Activated CD4-positive, alpha-beta T cell treated with anti-CD3 and anti-CD28 coated beads, Interleukin-2, amount 50 U/mL, for 1 hour (primary cell): ENCODE measurements at places on chromosomes 3 and 15.

DNA sequence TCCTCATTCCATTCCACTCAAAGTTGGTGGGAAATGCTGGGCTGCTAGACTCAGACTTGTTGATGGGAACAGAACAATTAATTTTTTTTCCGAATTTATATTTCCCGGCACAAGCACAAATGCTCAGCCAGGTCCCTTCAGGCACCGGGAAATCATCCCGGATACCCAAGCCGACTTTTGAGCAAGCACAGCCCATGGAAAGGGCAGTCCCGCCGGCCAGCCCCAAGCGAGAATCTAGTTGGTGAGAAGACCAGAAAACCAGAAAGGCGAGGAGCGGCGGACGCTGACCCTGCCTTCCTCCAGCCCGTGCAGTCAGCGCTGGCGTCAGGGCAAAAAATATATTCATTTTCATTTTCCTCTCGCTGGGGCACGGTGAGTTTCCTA, 763 bp upstream of the ZIC4 start:
- no peak for DNase-seq

GRCh38 chr3:63872135-63872924, 8.7 kb downstream of the ATXN7 start:
- DNase-seq = no peak

GRCh38 chr3:5766848-5767247, 579.3 kb downstream of the EDEM1 start:
- DNase-seq = no peak

- peak; percentile 41 for DNase-seq
Observed at GRCh38 chr3:172106989-172107388, 67.6 kb downstream of the FNDC3B start.

DNA sequence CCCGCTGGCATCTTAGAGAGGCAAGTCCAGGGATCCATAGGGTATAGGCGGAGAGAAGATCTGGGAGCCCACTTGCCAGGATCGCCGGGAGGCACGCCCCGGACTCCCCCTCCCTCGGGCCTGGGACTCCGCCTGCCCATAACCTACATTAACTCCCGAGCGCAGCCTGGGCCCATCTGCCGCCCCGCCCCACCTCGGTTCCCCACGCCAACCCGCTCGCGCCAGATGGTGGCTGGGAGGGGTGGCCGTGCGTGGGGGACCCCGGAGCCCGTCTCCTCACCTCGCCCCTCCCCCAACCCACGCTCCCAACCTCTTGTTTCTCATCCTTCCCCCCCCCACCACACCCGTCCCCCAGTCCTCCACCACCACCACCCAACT, 1.7 kb upstream of the DLL4 start:
- DNase-seq = no peak

- DNase-seq = no peak
Observed at GRCh38 chr3:51999846-52000245, 4.2 kb upstream of the RPL29 start.

DNA sequence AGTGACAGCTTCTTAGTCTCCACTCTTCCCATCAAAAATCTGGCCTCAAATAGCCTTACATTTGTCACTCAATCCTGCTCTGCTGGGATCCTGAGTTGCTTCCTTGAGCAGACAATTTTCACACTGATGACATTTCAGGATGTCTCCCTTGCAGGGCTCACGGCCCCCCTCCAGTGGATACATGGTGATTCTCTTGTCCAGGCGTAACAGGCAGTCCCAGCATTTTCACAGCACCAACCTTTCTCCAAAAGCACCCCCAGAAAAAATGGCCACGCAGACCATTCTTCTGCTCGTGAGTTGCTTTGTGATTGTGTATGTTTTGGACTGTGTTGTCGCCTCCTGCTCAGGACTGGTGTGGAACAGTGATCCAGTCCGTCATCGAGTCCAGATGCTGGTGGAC, 47.4 kb upstream of the WNT7A start:
- no peak for DNase-seq

DNA sequence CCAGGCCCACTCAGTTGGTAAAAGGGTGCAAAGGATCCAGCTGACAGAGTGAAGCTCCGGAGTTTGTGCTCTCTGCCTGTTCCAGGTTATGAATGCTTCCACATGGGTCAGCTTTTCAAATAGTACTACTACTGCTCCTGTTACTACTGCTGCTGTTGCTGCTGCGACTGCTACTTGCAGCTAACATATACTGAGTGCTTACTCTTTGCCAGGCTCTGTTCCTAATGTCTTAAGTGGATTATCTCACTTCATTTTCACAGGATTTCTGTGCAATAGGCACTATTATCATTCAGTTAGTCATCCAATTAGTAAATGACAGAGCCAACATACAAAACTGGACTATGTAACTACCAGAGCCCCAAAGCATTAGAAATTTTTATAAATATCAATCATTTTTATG, 106.5 kb downstream of the IQCH start:
- DNase-seq = no peak

DNA sequence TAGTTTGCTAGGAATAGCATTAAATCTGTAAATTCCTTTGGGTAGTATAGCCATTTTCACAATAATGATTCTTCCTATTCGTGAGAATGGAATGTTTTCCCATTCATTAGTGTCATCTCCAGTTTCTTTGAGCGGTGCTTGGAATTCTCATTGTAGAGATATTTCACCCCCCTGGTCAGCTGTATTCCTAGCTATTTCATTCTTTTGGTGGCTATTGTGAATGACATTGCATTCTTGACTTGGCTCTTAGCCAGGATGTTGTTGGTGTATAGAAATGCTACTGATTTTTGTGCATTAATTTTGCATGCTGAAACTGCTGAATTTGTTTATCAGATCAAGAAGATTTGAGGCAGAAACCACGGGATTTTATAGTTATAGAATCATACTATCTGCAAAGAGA, 690.5 kb upstream of the ALCAM start:
- DNase-seq = no peak

GRCh38 chr3:197354568-197355001, 56.2 kb upstream of the DLG1 start:
- no peak for DNase-seq

- DNase-seq = no peak
Observed at GRCh38 chr3:74643636-74644035, 29.2 kb upstream of the CNTN3 start.

DNA sequence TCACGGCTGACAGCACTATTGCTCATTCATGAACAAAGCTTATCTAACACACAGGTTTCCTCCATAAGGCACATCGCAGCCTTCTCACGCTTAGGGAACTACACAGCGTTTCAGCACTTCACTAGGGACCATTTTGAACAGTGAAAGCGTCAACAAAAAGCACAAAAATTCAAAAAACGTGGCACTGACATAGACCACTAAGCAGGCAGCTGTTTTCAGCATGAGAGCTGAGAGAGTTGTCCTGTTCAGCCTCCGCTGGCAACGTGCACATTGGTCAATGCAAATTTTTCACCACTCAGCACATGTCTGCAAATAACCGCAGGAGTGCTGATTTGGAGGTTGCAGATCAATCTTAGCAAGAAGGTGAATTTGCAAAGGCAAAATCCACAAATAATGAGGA, 109.2 kb downstream of the LRRK1 start:
- no peak for DNase-seq

DNA sequence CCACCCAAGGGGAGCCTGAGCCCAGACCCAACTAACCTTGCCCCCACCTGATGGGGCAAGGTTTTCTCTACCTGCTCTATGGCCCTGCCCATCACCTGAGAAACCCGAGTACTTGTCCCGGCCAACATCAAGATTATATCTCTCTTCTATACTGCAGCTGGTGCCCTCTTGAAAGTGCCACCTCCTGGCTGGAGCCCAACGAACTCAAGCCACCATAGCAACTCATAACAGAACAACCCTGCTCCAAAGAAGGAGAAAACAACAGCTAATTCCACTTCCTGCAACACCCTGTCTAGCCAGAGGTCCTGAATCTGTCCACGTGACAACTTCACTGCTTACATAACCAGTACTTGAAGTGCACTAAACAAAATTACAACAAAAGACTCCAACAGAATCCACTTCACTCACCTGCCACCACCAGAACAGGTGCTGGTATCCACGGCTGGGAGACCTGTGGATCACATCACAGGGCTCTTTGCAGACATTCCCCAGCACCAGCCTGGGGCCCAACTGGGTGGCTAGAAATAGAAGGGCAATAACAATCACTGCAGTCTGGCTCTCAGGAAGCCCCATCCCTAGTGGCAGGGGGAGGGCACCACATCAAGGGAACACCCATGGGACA, 49.2 kb downstream of the PIERCE2 start:
- no peak for DNase-seq

DNA sequence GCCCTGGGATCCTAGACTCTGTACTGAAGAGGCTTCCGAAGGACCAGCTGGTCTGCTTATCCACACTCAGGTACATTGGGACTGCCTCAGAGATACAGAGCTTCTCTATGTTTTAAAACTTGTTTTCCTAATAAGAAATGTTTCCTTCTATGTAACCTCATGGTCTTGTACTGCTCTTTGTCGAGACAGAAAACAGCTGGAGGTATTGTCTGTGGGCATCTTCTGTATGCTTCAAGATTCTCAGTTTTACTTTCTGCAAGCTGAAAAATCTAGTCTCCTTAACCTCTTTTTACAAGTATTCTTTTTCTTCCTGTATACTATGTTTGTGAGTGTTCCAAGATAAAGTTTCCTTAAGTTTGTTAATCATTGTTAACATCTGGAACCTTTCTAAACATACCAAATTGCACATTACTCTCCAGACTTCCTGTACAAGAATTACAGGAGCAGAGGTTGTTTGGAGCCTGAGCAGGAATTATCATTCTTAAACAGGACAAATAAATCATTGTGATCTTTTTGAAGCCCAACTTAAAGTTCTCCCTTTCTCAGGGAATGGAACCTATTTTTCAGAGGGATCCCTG, 358.3 kb upstream of the CFAP20DC start:
- no peak for DNase-seq

DNA sequence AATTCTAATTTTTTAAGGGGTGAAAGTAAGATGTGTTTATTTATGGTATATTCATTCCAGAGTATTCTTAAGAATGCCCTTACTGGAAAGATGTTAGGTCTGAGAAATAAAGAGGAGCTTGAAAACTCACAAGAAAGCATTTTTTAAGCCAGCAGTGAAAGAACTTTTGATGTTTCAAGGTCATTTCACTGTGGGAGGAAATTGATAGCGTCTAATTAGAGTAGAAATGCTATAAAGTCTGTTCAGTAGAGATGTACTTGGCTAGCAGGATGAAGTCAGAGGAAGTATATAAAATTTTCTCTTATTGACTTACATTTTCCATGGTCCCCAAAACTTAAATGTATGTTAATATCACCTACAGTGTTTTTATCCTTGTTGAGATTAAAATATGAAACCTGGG, 354.6 kb downstream of the CNTN6 start:
- no peak for DNase-seq

- DNase-seq = no peak
Observed at GRCh38 chr3:177589911-177590381, 392.7 kb upstream of the TBL1XR1 start.

- no peak for DNase-seq
Observed at GRCh38 chr3:119184796-119185570, 11.6 kb downstream of the UPK1B start.

GRCh38 chr15:75195766-75196241, 5.9 kb upstream of the C15orf39 start:
- no peak for DNase-seq

DNA sequence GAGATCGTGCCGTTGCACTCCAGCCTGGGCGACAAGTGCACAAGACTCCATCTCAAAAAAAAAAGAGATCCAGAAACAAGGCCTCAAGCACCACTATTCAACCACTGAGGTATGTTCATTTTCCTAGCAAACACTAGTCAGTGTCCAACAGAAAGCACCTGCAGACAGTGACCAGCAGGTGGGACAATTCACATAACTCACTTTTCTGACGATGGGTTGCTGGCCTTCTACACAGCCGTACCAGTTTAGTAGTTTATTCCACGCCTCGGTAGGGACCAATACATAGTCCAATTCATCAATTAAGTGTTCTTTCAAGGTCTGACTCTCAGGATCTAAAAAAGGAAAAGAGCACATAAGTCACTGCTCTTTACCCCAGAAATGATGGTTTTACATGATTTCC, 12.4 kb downstream of the USP4 start:
- DNase-seq = no peak

DNA sequence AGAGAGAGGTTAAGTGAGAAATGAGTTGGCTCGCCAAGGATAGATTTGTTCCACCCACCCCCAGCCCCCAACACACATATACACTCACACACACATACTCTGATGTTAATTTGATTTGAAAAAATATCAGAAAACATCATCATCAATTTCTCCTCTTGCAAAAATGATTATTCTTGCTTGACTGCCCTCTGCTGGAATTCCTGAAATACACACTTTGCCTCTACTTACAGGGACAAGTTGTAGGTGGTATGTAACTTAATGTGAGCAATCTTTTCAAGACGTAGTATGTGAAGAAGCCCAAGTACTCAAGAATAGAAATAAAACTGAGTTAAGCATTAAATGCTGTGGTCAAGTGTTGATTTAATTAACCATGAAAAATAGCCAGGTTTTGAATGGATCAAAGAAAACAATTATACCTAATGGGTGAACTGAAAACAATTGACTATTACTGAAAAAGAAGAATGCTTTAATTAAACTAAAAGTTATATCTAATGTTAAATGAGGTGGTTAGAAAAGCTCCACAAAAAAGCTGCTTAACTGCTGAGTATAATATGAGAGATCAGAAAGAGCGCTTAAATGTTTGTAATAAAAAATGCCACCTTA, 46.6 kb upstream of the MDFIC2 start:
- DNase-seq = no peak

DNA sequence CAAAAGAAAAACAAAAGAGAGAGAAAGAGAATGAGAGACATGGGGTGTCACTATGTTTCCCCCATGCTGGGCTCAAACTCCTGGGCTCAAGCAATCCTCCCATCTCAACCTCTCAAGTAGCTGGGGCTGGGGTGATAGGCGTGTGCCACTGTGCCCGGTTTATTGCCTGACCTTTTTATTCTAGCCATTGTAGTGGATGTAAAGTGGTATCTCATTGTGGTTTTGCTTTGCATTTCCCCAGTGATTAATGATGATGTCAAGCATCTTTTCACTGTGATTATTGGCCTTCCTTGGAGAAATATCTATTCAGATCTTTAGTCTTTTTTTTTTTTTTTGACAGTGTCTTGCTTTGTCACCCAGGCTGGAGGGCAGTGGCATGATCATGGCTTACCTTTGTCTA, 37.7 kb upstream of the GK5 start:
- no peak for DNase-seq

DNA sequence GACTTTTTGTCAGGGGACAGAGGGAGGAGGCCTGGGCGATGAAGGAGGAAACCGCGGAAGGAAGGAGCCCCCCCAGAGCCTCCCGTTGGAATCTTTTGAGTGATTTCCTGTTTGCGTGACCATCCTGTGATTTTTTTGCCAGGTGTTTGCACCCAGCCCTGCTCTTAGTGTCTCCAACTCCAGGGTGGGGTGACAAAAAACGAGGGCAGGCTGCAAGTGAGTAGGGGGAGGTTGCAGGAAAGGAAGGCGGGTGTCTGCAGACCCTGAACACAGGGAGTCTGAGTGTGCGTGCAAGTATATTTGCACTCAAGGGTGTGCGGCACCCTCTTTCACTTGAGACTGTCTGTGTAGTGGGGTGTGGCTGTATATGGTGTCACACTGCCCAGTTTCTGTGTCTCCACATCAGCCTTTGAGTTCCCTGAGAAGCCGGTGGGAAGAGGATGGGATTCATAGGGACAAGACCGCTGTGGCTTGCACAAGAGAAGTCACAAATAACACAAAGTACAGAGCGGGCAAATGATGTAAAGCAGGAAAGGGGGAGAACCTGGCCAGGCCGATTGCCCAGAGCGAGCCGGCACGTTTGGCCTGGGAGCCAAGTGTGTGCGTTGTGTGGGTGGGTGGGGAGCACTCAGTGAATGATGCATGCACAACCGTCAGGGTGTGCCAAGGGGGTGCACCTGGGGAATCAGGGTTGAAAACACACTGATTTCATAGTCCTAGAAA, 6.6 kb downstream of the ISLR2 start:
- DNase-seq = no peak
